ENCODE measurements at places on chromosomes 2 and 18. TPM values are rescaled to one million over a fixed set of nuclear protein-coding genes. Genes with fewer than 3 reads are reported as not detected.
A peak's percentile ranks its signal among the peaks of the same experiment; 100 is the strongest.

DNA sequence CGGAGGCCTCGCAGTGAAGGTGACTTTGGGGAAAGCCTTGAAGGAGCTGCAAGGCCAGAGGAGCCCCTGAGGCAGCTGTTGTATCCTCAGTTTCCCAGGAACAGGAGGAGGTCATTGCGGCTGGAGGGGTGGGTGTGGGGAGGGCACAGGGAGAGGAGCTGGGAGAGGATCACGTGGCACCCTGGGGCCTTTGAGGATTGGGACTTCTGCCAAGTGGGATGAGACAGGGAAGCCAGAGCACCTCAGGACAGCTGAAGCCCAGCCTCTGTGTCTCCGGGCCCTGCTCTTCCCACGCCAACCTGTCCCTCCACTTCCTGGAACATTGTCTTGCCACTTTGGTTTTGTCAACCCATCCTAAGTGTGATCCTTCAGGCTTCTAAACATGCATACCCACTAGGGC lies 19.4 kb upstream of the RRM2 start:
- no peak overlapping the region for H3K4me3 ChIP-seq
- H3K27ac ChIP-seq = no peak overlapping the region
- no peak for DNase-seq
- H3K27me3 ChIP-seq = peaks cover 16% of the 10 kb centered on the region
- peaks cover 8% of the 10 kb centered on the region for H3K36me3 ChIP-seq

GRCh38 chr2:86037141-86037794 lies 68.4 kb downstream of the POLR1A start:
- H3K27me3 ChIP-seq = no peaks in the 10 kb centered on the region
- peak overlapping the region; percentile 95 for H3K27ac ChIP-seq
- H3K4me3 ChIP-seq = peak overlapping the region; percentile 61
- H3K36me3 ChIP-seq = peaks cover 75% of the 10 kb centered on the region

GRCh38 chr2:221397187-221397586 lies 174.9 kb downstream of the EPHA4 start:
- H3K4me3 ChIP-seq = no peak overlapping the region
- no peaks in the 10 kb centered on the region for H3K27me3 ChIP-seq
- H3K4me1 ChIP-seq = no peaks in the 10 kb centered on the region
- DNase-seq = no peak

DNA sequence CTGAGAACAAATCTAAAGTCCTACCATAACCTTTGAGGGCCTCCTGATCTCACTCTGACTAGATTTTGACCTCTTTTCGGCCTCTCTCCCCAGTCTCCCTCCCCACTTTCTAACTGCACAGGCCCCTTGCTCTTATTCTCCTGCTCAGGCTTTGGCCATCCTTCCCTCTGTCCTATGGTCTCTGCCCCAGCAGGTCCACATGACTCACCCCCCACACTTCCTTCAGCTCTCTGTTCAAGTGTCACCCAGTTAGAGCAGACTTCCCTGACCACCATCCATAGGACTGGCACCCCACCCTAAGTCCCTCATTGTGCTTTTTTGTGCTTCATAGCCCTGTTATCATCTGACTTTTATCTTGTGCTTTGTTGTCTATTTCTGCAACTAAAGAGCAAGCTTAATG lies 41.2 kb upstream of the NT5C1B start:
- H3K4me3 ChIP-seq = no peak overlapping the region
- no peaks in the 10 kb centered on the region for H3K36me3 ChIP-seq

GRCh38 chr18:75169411-75169810 lies 39.5 kb downstream of the PTGR3 start:
- H3K27ac ChIP-seq = no peak overlapping the region
- peaks cover 3% of the 10 kb centered on the region for H3K4me1 ChIP-seq
- no peak overlapping the region for H3K4me3 ChIP-seq
- no peaks in the 10 kb centered on the region for H3K36me3 ChIP-seq

GRCh38 chr2:176415174-176415895 lies 146.1 kb downstream of the MTX2 start:
- no peak overlapping the region for H3K27ac ChIP-seq
- DNase-seq = no peak
- no peak overlapping the region for H3K4me3 ChIP-seq
- H3K4me1 ChIP-seq = no peaks in the 10 kb centered on the region
- H3K27me3 ChIP-seq = peaks cover 22% of the 10 kb centered on the region
- H3K36me3 ChIP-seq = no peaks in the 10 kb centered on the region

GRCh38 chr2:125364192-125364983 lies 1291.6 kb upstream of the GYPC start:
- no peak overlapping the region for H3K27ac ChIP-seq
- no peaks in the 10 kb centered on the region for H3K4me1 ChIP-seq
- no peaks in the 10 kb centered on the region for H3K27me3 ChIP-seq
- no peaks in the 10 kb centered on the region for H3K36me3 ChIP-seq
- no peak overlapping the region for H3K4me3 ChIP-seq

GRCh38 chr2:105454801-105455485 lies 56.1 kb upstream of the FHL2 start:
- no peak overlapping the region for H3K27ac ChIP-seq
- H3K4me3 ChIP-seq = no peak overlapping the region
- H3K36me3 ChIP-seq = no peaks in the 10 kb centered on the region
- peaks cover 19% of the 10 kb centered on the region for H3K27me3 ChIP-seq
- no peaks in the 10 kb centered on the region for H3K4me1 ChIP-seq

DNA sequence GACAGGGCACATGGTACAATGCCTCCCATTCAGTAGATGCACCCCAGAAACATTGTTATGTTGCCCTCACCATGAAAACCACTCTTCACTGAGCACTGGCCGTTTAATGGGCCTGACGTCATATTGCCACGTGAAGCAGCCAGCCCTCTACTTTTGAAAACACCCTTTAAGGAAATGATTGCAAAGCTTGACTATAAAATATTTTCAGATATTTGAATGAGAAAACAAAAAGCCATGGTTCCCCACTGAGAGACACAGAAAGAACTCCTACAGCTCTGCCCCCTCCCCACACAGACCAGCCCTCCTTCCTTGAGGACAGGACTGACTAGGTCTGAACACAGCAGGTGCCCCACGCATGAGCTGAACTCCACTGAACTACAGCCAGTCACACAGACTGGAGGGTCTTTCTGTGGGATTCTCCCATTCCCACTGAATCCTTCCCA lies 349.1 kb downstream of the ANAPC1 start:
- H3K4me3 ChIP-seq = peak overlapping the region; percentile 38
- H3K36me3 ChIP-seq = peaks cover 17% of the 10 kb centered on the region

- DNase-seq = no peak
- no peak overlapping the region for H3K4me3 ChIP-seq
- H3K27me3 ChIP-seq = peaks cover 5% of the 10 kb centered on the region
- no peaks in the 10 kb centered on the region for H3K4me1 ChIP-seq
- H3K27ac ChIP-seq = no peak overlapping the region
Observed at GRCh38 chr18:46386788-46387187, 270.2 kb downstream of the LOXHD1 start.

DNA sequence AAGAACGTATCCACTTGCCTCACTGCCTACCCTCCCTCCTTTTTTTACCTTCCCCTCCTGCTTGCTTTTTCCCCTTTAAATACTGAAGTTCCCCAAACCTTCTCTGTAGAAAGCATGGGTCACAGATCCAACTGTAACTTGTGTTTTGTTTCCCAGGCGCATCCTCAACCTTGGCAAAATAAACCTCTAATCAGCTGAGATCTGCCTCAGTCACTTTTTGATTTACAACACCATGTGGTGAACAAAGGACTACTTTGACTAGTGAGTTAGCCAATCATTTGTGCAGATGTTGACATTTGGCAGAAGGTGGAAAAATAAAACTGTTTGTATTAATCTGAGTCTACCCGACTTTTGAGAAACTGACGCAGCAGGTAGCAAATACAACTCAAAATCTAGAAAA lies 23.3 kb upstream of the MCM6 start:
- peaks cover 36% of the 10 kb centered on the region for H3K36me3 ChIP-seq
- no peaks in the 10 kb centered on the region for H3K4me1 ChIP-seq
- H3K27me3 ChIP-seq = no peaks in the 10 kb centered on the region

GRCh38 chr2:167135706-167136105 lies 247.4 kb downstream of the XIRP2 start:
- no peaks in the 10 kb centered on the region for H3K27me3 ChIP-seq
- H3K4me3 ChIP-seq = no peak overlapping the region
- H3K4me1 ChIP-seq = no peaks in the 10 kb centered on the region
- no peaks in the 10 kb centered on the region for H3K36me3 ChIP-seq

- H3K27ac ChIP-seq = no peak overlapping the region
- peaks cover 2% of the 10 kb centered on the region for H3K27me3 ChIP-seq
- no peaks in the 10 kb centered on the region for H3K36me3 ChIP-seq
- H3K4me1 ChIP-seq = no peaks in the 10 kb centered on the region
- DNase-seq = no peak
- no peak overlapping the region for H3K4me3 ChIP-seq
Observed at GRCh38 chr2:175445281-175445680, 263.8 kb upstream of the ATP5MC3 start.

DNA sequence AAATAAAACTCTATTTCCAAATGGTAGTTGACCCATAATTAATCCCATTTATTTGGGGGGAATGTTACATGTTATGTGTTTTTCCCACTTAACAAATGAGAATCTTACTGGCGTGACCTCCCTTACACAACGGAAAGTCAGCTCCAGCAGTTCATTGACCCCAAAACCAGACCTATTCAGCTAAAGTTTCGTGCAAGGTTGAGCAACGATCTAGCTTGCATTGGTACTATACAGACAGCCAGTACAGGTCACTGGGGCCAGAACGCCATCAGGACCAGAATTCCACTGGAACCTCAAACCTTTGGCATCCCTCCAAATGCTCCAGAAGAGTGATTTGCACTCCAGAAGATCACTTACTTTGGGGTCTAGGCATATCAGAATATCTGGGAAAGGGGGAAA lies 6.8 kb upstream of the CTAGE1 start:
- H3K4me3 ChIP-seq = no peak overlapping the region
- no peaks in the 10 kb centered on the region for H3K36me3 ChIP-seq
- no peak for DNase-seq
- H3K27me3 ChIP-seq = no peaks in the 10 kb centered on the region
- no peaks in the 10 kb centered on the region for H3K4me1 ChIP-seq

DNA sequence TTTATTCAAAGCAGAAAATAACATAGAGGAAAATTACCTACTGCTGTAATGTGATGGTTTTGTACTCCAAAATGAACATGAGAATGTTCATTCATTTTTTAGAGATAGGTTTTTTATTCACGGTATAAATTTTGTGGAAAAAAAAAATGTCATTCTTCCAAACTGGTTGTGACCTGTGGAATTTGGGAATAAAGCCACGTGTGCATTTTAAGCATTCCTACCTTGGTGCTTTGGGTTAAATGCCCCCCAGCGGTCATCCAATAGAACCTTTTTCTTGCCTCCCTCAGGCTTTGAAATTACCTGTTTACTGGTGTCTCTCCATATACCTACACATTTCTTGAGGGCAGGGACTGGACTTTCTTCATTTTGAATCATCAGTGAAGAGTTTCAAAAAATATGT lies 740.7 kb downstream of the DPP10 start:
- no peak overlapping the region for H3K27ac ChIP-seq
- no peaks in the 10 kb centered on the region for H3K27me3 ChIP-seq
- no peaks in the 10 kb centered on the region for H3K36me3 ChIP-seq
- H3K4me3 ChIP-seq = no peak overlapping the region
- DNase-seq = no peak
- H3K4me1 ChIP-seq = no peaks in the 10 kb centered on the region

GRCh38 chr2:141557329-141558095 lies 573.3 kb downstream of the LRP1B start:
- no peak for DNase-seq
- H3K27me3 ChIP-seq = no peaks in the 10 kb centered on the region
- H3K4me1 ChIP-seq = no peaks in the 10 kb centered on the region
- H3K27ac ChIP-seq = no peak overlapping the region
- no peaks in the 10 kb centered on the region for H3K36me3 ChIP-seq

- peaks cover 62% of the 10 kb centered on the region for H3K4me1 ChIP-seq
- no peak for DNase-seq
- no peak overlapping the region for H3K4me3 ChIP-seq
- H3K27me3 ChIP-seq = no peaks in the 10 kb centered on the region
- peak overlapping the region; percentile 16 for H3K27ac ChIP-seq
Observed at GRCh38 chr2:223947711-223948205, 2.6 kb upstream of the WDFY1 start.

- no peak for DNase-seq
- H3K27me3 ChIP-seq = peaks cover 35% of the 10 kb centered on the region
- H3K27ac ChIP-seq = no peak within 1 kb of the TSS
- H3K36me3 ChIP-seq = peaks cover 6% of the 10 kb centered on the region
- peak within 1 kb of the TSS; percentile 8 for H3K4me3 ChIP-seq
- H3K4me1 ChIP-seq = peaks cover 5% of the 10 kb centered on the region
Observed at GRCh38 chr18:31042406-31043181, at the start of gene DSC3. DSC3 (minus strand) TSS chr18:31042742; CDS start chr18:31042660, 82 bp downstream.

Gene BUB1
- total RNA-seq = 140 TPM

Gene VSNL1
- not detected for total RNA-seq

Gene XDH
- not detected for total RNA-seq

Gene KLHL14
- not detected for total RNA-seq

Gene MSTN
- not detected for total RNA-seq

Gene EMILIN1
- total RNA-seq = 1.1 TPM

Gene MC2R
- not detected for total RNA-seq
